CD4-positive, alpha-beta T cell treated with Interleukin-15 for 4 hours (primary cell): ENCODE measurements at places on chromosomes 3 and 15.

DNA sequence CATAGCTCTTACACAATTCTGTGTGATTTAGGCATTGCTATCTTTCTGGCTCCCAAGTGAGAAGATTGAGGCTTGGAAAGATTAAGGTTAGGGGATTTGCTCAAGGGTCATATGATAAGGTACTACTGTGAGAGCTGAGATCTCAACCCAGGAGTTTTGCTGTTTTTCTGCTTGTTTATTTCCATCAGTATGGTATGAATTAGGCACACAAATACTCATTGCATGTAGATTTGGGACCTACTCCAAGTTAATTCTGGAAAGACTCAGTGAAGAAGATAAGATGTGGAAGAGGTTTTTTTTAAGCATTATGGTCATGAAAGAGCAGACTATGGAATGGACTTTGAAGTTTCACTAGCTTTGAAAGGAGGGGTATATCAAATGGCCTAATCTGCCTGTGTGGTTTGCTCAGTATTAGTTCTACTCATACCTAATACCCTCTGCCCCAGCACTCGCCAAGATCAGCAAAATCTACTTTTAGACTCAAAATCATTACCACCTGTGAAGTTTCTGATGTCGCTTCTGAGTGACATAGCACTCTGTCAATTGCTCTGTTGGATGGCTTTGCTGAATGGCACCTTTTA, 12.5 kb downstream of the MBNL1 start:
- no peak for DNase-seq

GRCh38 chr3:100171211-100171914, 57.1 kb upstream of the FILIP1L start:
- no peak for DNase-seq

- no peak for DNase-seq
These were observed 896.0 kb downstream of the MCTP2 start for GRCh38 chr15:95127356-95127755.

DNA sequence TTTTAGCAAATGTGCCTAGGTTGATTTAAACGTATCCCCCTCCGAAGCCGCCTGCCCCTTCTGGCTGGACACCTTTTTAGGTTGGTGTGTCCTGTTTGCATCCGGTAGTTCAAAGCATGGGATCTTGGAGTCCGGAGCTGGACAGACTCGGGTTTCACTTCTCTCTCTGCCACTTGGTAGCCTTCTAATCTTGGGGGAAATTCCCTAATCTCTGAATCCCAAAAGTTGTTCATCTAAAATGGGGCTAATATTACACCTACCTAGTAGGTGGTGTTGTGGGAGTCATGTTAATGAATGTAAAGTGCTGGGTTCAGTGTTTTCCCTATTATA, 760 bp downstream of the FANCI start:
- DNase-seq: no peak

- DNase-seq: peak; percentile 74
These were observed 14.2 kb downstream of the ZNF80 start for GRCh38 chr3:114223143-114223542.

DNA sequence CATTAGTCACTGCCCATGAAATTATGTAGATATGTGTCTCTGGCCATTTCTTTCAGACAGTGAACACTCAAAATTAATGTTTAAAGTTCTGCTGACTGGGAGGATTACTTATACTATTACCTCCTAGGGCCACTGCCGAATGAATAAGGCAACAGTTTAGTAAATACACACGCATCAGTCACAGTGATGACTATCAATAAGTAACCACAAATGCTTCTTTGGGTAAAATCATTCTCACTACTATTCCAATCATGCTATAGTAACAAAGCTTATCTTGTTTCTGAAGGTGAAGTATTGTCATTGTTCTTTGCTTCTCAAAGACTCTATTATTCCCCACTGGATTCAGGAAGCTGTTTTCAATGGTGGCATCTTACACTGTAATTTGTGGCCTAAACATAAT, 478.8 kb downstream of the EPHA3 start:
- DNase-seq: no peak

GRCh38 chr3:11363715-11364114, 91.5 kb downstream of the ATG7 start:
- no peak for DNase-seq

DNA sequence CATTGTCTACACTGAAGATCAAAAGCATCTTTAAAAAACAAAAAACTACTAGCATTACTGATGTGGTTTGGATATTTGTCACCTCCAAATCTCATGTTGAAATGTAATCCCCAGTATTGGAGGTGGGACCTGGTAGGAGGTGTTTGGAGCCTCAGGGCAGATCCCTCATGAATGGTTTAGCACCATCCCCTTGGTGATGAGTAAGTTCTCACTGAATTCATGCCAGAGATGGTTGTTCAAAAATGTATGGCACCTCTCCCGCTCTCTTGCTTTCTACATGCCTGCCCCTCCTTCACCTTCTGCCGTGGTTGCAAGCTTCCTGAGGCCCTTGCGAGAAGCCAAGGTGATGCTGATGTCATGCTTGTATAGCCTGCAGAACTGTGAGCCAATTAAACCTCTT, 136.6 kb upstream of the FHIT start:
- no peak for DNase-seq

GRCh38 chr3:45137656-45138181, 8.5 kb downstream of the CDCP1 start:
- DNase-seq: no peak

GRCh38 chr3:197505796-197506548, 49.8 kb downstream of the BDH1 start:
- no peak for DNase-seq

DNA sequence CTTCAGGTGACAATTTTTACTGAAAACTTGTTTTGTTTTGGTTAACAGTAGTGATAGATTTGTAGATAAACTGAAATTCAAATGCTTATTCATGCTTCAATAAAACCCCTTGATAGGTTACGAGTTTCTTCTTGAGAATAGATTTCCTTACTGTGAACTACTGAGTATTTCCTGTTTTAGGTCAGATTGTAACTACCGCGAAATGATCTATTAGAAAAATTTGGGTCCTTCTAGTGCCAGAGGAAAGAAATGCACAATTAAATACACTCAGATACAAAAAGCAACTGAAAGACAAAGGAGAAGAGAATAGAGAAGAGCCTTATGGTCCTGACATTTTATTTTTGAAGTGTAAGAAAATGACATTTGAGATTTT, 251.7 kb upstream of the TBL1XR1 start:
- DNase-seq: peak; percentile 26

- no peak for DNase-seq
These were observed 28.6 kb downstream of the SOX14 start for GRCh38 chr3:137792626-137793271.

GRCh38 chr3:150763841-150764483, 993 bp upstream of the SIAH2 start:
- DNase-seq: peak; percentile 52

DNA sequence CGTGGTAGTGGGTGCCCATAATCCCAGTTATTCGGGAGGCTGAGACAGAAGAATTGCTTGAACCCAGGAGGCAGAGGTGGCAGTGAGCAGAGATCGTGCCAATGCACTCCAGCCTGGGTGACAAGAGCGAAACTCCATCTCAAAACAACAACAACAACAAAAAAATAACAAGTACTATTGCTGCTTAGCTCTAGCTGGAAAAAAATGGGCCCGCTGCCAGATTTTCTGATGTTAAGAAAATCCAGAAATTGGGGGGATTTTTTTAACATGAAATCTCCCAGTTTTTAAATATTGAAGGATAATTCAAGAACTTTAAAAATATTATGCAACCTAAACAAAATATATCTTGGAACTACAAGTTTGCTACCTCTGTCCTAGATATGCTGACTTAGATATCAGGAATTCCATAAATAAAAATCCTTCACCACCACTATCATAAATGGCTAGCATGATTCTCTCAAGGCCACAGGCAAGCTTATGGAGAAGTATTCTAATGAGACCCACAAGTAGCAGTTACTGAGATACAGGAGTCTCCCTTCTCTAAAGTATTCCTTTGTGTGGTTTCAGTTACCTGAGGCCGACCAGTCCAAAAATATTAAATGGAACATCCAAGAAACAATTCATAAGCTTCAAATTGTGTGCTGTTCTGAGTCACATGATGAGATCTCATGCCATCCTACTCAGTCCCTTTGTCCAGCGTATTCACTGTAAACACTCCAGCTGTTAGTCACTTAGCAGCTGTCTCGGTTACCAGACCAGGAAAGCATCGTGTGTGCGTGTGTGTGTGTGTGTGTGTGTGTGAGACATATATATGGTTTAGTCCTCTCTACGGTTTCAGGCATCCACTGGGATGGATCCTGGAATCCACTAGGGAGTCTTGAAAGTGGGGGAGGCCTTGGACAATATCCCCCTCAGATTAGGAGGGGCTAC, 277.2 kb downstream of the TBL1XR1 start:
- DNase-seq: no peak

DNA sequence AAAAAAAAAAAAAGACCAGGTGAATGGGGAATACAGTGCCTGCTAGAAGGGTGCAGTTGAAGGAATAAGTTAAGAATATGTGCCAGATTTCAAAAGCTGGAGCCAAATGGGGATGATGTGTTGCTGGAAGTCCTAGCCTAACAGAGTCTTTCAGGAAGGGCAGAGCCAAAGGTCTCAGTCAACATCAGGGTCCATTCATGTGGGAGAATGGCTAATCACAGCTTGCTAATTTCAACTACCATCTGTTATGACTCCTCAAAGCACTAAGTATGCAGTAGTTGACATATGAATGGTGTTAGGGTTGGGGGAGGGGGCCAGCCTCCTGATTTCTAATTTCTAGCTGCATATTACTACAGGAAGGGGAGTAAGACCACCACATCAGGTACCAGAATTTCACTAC, 4.4 kb downstream of the ZBTB38 start:
- no peak for DNase-seq

GRCh38 chr3:60448696-60449095, 802.6 kb downstream of the FHIT start:
- no peak for DNase-seq

DNA sequence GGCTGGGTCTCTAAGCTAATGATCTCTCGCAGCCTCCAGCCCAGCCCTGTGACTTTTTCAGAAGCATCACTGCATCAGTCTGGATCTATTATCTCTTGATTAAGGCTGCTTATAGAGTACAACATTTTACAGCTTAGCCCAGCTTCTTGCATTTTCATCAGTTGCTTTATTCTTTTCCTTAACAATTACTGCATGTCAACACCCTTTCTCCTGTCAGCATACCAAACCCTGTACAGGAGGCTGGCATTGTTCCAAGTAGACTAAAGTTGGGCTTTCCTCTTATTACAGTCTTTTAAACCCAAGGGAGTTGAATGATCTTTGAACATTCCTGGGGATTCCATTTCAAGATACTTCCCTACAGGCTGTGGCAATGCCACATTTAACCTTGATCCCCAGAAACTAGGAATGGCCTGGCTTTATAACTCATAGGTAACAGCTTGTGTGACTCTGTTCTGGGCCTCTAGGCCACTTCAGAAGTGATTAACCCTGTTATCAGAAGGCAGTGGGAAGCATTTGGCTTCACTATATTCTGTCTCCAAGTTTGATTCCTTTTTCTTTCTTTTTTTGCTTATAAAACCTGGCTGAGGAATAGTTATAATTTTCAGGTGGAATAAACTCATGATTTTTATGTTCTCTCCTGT, 182.9 kb downstream of the KCNMB2 start:
- DNase-seq: no peak

DNA sequence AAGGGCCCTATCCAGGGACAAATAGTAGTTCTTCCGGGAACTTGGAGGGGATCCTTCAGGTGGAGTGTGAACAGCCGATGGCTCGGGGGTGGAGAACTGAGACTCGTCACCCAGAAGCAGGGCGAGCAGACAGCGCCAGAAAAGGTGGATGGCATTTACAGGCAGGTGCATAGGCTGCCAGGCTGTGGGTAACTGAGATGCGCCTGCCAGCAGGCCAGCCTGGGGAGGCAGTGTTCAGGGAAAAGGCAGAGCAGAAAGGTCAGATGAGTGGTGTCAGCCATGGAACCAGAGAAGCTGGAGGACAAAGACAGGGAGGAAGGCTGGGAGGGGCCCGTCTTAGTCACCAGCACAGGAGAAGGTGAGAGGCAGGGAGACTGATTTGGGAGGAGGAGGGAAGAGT, 53.0 kb upstream of the SEC22A start:
- no peak for DNase-seq

DNA sequence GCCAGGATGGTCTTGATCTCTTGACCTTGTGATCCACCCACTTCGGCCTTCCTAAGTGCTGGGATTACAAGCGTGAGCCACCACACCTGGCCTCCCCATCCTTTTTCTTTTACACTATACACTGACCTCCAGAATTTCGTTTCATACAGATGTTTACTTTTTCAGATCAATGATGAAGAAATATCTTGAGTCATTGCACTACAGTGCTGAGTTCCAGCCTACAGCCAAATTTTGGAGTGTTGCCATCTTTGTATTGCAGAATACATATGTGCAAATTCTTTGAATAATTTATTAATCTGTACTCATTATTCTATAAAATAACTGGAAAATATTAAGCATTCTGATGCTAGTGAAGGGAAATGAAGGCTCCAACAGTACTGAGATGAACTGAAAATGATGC, 12.5 kb downstream of the ZPLD1 start:
- no peak for DNase-seq

DNA sequence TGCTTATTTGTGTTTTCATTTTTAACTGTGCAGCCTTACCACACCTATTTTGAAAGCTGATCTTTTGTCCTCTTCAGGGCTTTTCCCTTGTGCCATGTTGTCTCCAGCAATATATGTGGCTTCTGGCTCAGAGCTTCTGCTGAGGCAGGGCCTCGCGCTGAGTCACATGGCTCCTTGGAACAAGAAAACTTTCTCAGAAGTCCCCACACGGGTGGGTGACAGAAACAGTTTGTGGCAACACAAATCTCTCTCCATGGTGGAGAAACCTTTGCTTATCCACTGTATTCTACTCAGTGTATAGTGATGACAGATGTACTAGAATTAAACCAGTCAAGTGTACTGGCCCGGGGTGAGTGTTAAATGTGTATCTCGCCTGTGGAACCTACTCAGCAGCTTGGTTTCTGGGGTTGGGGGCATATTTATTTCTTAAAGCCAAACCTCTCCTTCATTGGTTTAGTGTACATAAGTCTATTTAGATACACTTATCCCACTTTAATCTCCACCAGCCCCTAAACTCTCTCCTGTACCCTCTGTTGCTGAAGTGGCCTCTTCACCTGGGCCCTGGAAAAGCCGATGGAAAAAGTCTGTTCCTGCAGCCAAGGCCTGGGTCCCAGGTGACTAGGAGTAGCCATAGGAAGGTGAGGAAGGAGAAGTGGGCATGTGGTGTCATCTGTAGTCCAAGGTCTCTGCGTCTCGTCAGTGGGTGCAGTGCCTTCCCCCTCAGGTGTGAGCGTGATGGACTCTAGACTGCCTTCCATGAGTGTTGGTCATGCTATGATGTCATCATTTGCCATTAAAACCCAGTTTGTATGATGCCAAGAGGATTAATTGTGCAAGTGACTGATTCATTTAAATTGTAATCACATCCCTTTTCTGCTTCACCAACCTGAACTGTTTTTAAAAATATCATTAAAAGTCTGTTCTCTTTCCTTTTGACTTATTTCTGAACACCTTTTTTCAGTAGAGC, 3.2 kb upstream of the FBXL22 start:
- peak; percentile 59 for DNase-seq

- DNase-seq: no peak
These were observed 62.8 kb downstream of the SCN11A start for GRCh38 chr3:38988955-38989354.

DNA sequence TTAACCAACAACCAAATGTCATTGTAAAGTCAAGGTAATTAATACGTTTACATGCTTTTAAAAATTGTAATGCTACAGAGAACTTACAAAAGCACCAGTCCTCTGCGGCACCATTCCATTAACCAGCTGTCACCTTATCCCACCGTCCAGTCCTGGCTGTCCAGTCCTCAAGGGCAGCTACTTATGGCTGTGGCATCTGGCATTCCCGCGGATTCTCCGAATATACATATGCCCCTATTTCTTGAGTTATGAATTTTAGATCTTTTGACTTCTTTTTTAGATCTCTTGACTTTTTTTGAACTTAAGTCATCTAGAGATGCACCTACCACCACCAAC, 382 bp upstream of the POMGNT2 start:
- DNase-seq: no peak
